ENCODE measurements at places on chromosomes 3 and 15. TPM values are rescaled to one million over a fixed set of nuclear protein-coding genes. Genes with fewer than 3 reads are reported as not detected.

Gene IP6K2
- total RNA-seq: 97.2 TPM

Gene CFAP20DC
- total RNA-seq: 0.20 TPM

Gene RYK
- 59.2 TPM for total RNA-seq

Gene RETNLB
- total RNA-seq: not detected

Gene RLBP1
- not detected for total RNA-seq

Gene IGSF11
- 0.53 TPM for total RNA-seq

Gene SENP8
- total RNA-seq: 0.14 TPM

Gene FSD2
- not detected for total RNA-seq

Gene DLL4
- 0.14 TPM for total RNA-seq
